ENCODE measurements at places on chromosomes 6 and 20.

GRCh38 chr6:47241742-47242482 is 67.8 kb downstream of the TNFRSF21 start:
- DNase-seq: no peak

DNA sequence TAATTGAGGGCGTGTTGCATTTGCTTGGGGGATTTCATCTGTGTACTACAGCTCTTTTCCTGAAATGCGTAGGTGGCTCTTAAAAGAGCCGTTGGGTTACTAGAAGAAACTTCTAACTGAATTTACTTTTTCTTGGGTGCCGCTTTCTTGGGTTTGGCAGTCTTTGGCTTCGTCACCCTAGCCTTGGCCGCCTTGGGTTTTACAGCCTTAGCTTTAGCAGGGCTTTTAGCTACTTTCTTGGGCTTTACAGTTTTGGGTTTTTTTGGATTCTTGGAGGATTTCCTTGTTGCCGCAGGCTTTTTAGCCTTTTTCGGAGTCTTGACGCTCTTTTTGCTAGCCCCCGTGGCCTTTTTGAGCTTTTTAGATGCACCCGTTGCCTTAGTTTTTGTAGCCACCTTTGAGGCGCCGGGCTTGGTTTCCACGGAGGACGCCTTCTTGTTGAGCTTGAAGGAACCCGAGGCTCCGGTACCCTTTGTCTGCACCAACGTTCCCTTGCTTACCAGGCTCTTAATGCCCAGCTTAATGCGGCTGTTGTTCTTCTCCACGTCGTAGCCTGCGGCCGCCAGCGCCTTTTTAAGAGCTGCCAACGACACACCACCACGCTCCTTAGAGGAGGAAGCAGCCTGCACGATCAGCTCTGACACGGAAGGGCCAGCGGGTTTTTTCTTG is 54.5 kb downstream of the TRIM38 start:
- no peak for DNase-seq

DNA sequence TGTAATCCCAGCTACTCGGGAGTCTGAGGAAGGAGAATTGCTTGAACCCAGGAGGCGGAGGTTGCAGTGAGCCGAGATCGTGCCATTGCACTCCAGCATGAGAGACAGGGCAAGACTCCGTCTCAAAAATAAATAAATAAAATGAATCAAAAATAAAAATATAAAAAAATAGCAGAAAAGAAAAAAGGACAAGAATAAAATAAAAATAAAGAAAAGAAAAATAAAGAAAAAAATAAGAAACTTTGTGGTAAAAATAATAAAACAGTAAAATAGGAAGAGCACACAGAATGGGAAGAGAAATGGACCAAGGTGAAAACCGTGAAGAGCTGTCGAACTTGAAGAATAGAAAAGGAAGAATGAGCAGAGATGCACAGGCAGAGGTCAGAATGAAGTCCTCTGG is 63.0 kb downstream of the SNX5 start:
- DNase-seq: no peak

DNA sequence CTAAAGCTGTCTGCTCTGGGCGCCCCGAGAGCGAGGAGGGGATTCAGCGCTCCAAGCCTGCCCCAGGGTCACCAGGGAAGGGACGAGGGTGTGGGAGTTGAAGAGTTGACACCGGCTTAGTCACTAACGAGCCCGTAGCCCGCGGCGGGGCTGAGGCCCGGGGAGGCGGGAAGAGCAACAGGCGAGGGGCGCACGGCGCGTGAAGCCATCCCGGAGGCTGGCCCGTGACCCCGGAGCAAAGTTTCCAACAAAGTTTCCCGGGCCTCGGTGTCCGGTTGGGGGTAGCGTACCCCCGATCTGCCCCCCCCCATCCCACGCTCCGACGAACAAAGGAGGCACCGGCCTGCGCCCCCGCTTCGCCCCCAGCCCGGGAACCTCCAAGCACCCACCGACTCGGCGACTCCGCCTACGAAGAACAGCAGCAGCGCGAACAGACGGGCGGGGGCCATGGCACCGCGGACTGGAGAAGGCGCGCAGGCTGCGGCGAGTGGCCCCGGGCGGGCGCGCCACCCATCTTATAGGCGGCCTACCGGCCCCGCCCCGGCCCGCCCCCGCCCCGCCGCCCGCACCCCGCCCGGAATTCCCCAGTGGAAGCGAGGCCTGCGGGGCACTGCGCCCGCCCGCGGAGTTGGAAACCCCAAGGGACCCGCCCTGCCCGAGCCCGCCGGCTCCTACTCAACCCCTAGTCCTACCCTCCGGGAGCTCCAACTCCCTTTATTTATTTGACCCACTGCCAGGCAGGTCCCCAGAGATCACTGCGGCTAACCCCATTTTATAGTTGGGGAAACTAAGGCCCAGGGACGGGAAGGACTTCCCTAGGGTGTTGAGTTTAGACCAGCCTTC is at the start of gene SDC4:
SDC4 (minus strand) TSS at position 489 of the 843 bp plus-strand sequence; CDS start at position 449, 40 bp downstream.
- peak; percentile 49 for DNase-seq

GRCh38 chr6:149454346-149454848 is 30.4 kb downstream of the ZC3H12D start:
- DNase-seq: no peak

GRCh38 chr6:125210667-125211066 is 57.1 kb downstream of the TPD52L1 start:
- DNase-seq: no peak

GRCh38 chr6:167796192-167796981 is 30.3 kb upstream of the AFDN start:
- DNase-seq: no peak

DNA sequence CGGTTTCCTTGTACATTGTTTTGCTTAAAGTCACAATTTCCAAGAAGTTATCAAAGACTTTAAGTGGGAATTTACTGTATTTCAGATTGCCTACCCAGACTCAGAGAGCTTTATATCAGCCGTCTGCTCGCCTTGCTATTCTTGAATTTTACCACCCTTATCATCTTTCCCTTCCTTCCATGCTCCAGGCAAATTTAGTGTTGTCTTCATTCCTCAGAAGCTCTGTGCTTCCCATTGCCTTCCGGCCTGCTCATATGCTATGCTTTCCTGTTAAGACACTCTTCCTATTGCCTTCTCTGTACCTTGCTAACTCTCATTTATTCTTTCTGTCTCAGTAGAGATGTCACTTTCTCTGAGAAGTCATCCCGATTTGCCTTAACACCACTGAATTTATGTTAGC is 52.1 kb downstream of the CD2AP start:
- no peak for DNase-seq

GRCh38 chr20:1266167-1266973 is at the start of gene SNPH:
SNPH (plus strand) TSS chr20:1266294; CDS start chr20:1296240, 29,946 bp downstream.
- DNase-seq: peak; percentile 39

GRCh38 chr20:39986173-39986904 is 702.7 kb downstream of the MAFB start:
- DNase-seq: no peak

DNA sequence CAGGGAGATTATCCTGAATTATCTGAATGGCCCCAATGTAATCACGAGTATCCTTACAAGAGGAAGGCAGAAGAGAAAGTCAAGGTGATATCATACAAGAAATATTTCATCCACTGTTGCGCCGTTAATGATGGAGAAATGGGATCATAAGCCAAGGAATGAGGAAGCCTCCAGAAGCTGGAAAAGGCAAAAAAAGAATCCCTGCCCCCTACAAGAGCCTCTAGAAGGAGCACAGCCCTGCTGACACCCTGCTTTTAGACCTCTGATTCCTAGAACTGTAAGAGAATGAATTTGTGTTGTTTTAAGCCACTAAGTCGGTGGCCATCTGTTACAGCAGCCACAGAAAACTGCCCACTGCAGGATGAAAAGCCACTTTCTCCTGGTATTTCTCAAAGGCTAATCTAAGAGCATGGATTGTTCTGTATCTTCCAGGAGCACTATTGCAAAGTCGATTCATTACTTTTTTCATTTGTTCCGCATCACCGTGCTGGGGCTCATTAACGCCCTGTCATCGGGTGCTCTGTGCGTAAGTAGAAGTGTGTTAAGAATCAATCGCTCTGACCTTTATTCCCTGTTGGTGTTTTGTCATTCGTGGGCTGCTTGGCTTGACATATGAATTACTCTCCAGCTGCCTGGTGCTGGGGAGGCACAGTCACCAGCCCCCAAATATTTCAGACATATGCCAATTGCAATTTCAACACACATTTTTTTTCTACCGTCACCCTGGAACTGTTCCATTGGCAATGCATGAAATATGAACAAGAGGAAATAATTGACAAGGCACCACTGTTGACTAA is 117.0 kb downstream of the PCSK2 start:
- no peak for DNase-seq

DNA sequence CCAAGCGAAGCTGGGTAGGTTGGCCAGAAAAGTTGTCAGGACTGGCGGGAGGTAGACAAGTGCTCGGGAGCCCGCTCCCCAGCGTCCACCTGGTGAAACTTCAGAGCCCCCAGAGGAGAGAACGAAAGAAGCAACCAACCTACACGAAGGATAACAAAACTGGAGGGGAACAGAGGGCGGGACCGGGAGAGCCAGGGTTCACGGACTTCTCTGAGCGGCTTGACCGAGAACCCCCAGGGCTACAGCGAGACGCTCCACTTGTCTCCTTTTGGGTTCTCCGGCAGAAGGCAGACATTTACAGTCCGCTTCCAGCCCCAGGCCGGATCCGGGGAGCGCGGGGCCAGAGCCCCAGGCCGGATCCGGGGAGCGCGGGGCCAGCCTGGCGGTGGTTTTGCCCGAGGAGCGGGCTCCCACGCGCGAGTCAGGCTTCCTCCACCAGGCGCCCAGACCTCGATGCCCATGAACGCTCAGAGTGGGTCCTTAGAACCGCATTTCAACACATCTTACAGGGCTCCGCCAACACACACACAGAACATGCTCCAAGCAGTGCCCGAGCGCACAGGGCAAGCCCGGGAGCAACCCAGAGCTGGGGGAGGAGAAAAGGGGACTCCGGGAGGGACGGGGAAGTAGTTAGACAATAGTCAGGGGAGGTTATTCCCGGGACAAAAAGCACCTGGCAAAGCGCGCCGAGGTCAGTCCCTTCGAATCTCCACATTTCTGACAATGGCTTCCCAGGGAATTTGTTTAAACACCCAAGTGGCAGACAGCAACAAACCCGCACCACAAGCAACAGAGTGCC is 1.1 kb downstream of the PTPRK start:
- DNase-seq: no peak

DNA sequence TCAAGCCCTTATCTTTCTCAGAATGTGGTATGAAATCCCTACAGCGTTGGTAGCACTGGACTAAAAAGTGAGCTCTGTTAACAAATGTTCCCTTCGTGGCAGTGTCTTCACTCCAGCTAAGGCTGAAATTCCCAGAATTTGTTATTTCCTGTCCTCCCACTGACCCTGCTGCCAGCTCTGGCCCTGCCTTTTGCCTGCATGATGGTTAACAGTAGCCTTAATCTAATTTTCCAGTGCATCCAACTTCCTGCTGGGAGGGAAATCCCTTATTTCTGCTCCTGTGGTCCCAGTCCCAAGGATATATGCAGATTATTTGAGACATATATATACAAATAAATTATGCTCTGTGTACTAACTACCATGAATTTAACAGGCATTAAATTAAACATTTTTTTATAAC is 157.2 kb upstream of the CARMIL1 start:
- no peak for DNase-seq

DNA sequence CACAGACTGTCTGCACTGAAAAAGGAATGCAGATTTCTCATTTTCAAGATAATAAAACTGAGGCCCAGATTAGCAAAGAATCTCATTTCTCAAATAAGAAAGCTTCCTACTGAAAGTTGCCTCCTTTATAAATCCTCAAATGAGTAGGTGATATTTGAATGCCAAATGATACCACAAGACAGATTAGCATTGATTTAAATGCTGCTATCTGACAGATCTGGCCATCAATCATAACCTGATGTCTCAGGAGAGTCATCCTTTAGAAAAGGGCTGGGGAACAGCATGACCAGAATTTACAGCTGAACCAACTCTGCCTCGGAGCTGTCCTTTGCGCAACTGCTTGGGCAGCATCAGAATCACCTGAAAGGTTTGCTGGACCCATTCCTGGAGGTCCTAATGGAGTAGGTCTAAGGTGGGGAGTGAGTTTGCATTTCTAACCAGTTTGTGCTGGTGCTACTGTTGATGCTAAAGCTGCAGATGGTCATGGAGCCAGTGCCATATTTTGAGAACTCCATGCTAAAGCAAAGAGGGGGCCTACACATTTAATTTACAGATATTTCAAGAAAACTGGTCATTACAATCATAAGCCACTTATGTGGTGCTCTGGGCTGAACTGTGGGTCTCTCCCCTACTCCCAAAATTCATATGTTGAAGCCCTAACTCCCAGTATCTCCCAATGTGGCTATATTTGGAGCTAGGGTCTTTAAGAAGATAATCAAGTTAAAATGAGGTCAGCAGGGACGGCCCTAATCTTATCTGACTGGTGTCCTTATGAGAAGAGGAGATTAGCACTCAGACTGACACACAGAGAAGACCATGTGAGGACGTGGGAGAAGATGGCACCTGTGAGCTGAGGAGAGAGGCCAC is 295.5 kb upstream of the JARID2 start:
- no peak for DNase-seq

DNA sequence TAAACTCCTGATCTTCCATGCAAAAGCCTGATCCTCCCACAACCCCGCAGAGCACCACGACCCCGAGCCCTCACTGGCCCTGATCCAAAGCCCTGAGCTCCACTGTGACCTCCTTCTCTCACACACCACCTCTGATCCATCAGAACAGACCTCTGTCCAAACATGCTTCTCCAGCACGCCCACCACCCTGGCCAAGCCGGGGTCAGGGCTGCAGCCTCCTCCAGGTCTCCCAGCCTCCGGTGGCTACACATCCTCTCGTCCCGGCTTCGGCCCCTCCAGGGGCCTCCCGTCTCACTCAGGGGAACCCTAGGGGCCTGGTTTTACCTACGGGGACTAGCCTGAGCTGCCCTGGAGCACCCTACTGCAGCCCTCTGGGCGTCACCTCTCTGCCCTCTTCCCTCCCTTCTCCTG is 49.1 kb downstream of the FOXF2 start:
- no peak for DNase-seq

- no peak for DNase-seq
These were observed 16.5 kb upstream of the MLIP start for GRCh38 chr6:54094786-54095185.

GRCh38 chr6:91633374-91634111 is 1046.7 kb upstream of the MAP3K7 start:
- no peak for DNase-seq

GRCh38 chr20:45781391-45781931 is 10.2 kb downstream of the WFDC3 start:
- DNase-seq: no peak

DNA sequence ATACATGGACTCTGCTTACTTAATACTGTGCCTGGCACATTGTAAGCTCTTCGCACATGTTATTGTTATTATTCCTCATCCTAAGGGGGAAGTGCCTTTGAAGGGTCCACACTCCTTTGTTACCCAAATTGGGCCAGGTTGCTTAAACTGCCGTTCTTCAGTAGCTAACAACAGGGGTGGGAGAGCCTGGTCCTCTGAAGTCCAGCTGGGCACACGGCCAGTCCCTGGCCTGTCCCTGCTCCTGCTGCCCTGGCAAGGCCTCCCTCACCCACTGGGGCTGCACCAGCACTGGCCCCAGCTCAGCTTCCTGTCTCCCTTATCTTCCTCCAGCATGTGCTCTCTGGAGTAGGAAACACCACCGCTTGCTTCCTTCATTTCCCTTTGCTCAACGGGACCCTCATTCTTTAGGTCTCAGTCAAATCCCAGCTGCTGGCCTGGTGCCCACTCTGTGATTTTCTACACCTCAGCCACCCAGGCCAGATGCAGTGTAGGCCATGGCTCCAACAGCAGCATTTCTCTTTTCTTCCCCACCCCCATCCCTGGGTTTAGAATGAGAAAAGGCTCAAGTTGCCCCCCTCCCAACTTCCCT is 5.5 kb upstream of the PROCR start:
- DNase-seq: no peak

GRCh38 chr6:52724042-52724405 is 39.3 kb downstream of the GSTA2 start:
- no peak for DNase-seq

- no peak for DNase-seq
These were observed 639 bp upstream of the RCAN2 start for GRCh38 chr6:46491628-46492547.

- no peak for DNase-seq
These were observed 184.2 kb upstream of the BMP2 start for GRCh38 chr20:6583134-6583738.
